ENCODE measurements at places on chromosomes 5 and 9.

- DNase-seq: no peak
These were observed 247.4 kb upstream of the CHD1 start for GRCh38 chr5:99176186-99176585.

- no peak for DNase-seq
These were observed 1.3 kb upstream of the PROP1 start for GRCh38 chr5:177997319-177997670.

DNA sequence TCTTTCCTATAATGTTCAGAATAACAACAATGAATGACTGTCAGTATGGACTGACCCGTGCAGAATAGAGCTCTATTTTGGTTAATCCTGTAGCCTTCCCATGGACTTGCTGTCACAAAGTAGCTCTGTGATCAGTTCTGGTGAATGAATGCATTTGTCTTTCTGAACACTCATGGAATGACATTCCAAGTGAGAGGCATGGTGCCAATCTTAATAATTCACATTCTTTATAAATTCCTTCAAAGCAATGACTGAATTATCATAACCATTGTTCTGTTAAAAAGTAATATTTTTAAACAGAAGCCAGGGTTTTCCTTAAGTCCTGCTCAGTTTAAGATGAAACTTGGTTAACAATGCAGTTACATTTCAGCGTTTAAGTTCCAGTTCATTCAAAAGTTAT is 360.5 kb downstream of the ICE1 start:
- no peak for DNase-seq

DNA sequence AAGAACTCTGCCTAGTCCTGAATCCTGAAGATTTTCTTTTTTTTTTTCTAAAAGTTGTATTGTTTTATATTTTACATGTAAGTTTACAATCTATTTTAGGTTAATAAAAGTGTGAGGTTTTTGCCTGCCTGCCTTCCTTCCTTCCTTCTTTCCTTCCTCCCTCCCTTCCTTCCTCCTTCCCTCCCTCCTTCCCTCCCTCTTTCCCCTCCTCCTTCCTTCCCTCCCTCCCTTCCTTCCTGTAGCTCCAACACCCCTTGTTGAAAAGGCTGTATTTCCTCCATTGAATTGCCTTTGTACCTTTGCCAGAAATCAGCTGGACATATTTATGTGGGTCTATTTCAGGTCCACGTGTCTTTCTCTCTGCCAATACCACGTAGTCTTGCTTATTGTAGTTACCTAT is 46.6 kb downstream of the CACNA1B start:
- DNase-seq: no peak

GRCh38 chr5:124289130-124289529 is 457.3 kb downstream of the ZNF608 start:
- no peak for DNase-seq

GRCh38 chr9:18708429-18708828 is 234.5 kb downstream of the ADAMTSL1 start:
- no peak for DNase-seq
